ENCODE measurements at places on chromosomes 1 and 21.

GRCh38 chr21:44363278-44363677, 9.9 kb downstream of the TRPM2 start:
- DNase-seq = no peak

GRCh38 chr1:226086776-226087175, 24.3 kb downstream of the H3-3A start:
- DNase-seq = no peak

GRCh38 chr21:34544032-34544496, 32.1 kb upstream of the KCNE1 start:
- DNase-seq = no peak

DNA sequence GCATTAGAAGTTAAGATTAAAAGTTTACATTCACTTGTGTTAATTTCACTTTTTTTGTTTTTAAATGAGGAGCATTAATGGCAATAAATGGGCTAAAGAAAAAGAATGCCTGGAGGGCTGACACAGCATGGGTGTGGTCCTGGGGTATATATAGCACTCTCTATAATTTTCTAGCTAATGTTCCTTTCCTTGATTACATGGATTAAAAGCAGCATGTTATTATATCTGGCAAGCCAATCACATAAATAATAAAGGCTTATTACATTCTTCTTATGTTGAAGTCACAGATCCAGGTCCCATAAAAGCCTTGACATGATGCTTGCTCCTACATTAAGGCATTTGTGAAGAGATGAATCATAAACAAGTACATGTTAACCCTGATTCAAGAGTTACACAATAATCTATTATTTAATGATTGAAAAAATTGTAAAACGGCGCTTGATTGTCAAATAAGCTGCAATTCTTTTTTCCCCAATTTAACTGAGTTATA, 91.4 kb downstream of the LYPLAL1 start:
- DNase-seq = no peak

- DNase-seq = no peak
These were observed 69.2 kb downstream of the MATN1 start for GRCh38 chr1:30654188-30654587.

DNA sequence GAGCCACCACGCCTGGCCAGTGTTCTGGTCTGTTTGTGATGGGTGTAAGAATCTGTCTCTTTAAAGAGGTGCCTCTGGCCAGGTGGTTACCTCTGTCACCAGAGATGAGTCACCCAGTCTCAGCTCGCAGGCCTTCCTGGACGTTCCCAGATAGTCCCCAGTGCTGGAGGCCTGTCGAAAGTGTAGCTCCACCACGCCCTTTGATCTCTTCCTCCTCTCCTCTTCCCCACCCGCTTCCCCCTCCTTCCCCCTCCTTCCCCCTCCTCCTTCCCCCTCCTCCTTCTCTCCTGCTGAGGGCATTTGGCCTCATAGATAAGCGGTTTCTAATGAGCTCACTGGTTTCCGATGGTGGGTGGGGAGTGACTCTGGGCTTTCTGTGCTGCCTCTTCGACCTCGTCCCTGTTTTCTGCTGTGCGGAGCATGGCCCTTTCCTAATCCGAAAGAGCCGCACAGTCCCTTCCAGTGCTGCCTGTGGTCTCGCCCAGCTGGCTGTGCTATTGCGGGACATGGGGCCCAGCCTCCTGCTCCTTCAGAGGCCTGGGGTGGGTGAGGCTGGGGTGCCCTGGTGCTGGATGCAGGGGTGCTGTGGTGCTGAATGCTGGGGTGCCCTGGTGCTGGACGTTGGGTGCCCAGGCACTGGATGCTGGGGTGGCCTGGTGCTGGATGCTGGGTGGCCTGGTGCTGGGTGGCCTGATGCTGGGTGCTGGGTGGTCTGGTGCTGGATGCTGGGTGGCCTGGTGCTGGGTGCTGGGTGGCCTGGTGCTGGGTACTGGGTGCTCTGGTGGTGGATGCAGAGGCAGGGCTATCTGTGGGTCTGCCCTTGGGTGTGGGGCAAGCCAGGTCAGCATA, 19.2 kb downstream of the AGPAT3 start:
- DNase-seq = no peak

DNA sequence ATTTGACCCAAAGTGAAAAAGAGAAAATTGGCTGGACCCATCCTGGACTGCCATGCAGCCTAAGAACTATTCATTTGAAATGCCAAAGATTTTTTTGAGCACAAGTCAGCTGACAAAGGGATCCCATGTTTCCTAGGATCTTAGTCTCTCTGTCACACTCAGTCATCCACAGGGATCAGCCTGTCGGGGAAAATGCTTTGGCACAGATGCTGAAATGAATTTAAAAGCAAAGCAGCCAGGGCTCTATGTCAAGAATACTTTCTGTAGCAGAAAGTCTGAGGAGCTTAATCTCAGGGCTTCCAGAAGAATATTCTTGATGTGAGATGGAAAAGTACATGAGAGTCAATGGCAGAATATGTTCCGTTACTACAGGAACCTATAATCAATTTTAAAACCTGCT, 1900.8 kb downstream of the MRPL39 start:
- DNase-seq = no peak

DNA sequence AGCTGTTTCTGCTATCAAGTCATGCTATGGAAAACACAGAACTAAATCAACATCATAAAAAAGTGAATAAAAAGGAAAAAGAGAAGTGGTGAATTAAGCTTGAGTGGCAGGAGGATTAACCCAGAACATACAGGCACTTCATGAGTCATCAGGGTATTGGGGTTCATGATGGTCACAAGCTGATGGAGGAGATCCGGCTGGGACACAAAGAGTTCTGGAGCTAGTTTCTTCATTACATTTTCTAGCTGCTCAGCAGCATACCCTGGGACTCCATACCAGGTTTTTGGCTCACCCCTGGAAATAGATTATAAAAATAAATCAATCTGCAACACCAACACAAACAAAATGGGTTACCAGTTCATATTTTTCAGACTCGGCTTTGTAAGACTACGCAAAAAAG, 42.5 kb upstream of the SYT2 start:
- DNase-seq = no peak

- DNase-seq = no peak
These were observed 10.8 kb upstream of the CACYBP start for GRCh38 chr1:174988986-174989385.

All from activated CD8-positive, alpha-beta memory T cell treated with anti-CD3 and anti-CD28 coated beads for 24 hours (primary cell).